ENCODE measurements at places on chromosomes 16 and 17.

DNA sequence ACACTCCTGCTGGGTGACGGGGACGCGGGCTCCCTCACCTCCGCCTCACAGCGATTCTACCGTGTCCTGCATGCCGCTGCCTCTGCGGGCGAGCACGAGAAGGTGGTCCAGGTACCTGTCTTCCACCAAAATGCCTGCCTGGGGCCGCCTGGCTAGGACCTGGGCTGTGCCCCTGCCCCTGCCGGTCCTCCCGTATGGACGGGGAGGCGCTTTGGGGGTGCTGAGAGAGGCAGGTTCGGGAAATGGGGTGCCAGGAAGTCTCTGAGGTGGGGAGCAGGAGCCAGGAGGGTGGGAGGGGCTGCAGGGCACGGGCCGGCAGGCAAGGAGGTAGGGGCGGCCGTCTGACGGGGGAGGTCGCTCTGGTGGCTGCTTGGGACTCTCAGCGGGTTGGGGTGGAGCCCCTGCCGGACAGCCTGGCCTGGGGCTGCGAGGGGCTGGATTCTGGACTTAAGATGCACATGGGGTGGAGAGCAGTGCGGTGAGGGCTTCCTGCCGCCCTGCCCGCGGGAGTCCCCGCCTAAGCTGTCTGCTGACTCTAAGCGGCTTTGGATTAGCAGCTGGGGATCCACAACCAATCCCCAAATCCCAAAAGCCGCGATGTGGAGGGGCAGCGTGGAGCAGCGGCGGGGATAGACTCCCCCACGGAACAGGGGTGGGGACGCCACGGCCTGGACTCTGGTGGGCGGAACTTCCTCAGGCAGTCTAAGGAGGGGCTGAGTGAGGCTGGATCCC lies 5.8 kb downstream of the CHTF18 start:
- no peak for DNase-seq

DNA sequence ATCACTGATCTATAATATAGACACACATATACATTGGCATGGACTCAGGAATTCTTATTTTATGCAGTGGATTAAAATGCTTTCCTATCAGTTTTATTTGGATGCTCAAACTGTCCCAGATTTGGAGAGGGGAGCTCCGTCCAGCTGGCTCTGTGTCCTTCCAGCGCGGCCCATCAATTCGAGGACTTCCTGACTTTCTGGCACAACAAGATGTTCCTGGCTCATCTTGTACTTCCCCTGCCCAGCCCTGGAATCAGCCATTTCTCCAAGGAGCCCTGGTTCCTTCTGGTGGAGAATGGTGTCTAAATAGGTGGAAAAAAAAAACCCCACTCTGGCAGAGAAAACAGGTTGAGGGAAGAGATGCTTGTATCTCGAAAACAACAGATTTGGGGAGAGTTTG lies 94.5 kb downstream of the CRISPLD2 start:
- DNase-seq = no peak

DNA sequence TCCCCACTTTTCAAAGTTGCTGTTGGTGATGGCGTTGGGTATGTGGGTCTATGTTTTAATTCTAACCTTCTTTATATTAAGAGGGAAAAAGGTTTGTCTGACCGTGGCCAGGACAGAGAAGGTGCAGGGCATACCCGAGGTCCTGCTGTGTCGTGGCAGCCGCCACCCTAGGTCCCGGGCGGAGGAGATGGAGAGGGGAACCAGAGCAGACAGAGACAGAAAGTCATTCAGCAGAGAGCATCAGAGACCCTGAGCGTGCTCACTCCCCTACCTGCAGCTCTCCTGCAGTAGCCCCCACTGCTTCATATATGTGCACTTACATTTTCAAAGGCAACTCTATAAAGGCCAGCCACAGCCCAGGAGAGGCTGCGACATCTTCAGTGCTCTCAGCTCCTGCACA lies 327.2 kb upstream of the TNRC6C start:
- no peak for DNase-seq

DNA sequence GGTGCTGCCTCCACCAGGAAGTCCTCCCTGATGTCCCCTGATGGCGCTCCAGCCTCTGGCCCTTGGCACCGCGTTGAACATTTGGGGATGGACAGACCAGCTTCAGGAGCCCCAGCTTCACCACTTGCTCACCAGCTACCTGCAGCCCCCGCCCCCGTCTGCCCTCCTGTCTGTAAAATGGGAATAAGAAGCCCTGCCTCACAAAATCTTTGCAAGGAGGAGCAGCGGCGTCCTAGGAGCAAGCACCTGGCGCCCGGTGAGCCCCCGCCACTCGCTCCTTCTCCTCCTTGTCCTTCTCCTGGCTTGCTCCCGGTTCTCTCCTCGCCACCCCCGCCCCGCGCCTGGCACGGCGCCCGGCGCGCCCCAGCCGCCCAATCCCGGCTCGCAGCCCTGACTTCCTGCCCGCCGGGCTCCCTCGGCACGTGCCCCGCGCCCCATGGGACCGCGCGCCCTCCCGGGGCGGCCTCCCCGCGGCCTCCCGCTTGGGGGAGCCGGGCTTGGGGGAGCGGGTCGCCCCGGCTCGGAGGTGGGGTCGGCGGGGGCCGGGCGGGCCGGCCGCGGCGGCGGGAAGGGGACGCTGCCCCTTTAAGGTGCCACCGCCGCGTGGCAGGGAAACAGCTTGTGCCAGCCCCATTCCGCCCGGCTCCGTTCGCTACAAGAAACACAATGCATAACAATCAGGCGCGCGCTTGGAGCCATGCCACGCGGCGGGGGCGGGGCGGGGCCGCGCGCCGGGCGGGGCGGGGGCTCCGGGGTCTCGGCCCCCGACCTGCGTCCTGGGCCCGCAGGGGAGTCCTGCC lies 9.1 kb upstream of the PPP1R1B start:
- DNase-seq = peak; percentile 20

GRCh38 chr16:86614699-86615098 lies 36.4 kb downstream of the FOXL1 start:
- DNase-seq = no peak

- no peak for DNase-seq
Observed at GRCh38 chr16:19210280-19210924, 42.4 kb downstream of the SYT17 start.

- no peak for DNase-seq
Observed at GRCh38 chr16:68636818-68637217, 8.3 kb upstream of the CDH3 start.

- no peak for DNase-seq
Observed at GRCh38 chr16:87375426-87376135, 8.0 kb downstream of the FBXO31 start.

DNA sequence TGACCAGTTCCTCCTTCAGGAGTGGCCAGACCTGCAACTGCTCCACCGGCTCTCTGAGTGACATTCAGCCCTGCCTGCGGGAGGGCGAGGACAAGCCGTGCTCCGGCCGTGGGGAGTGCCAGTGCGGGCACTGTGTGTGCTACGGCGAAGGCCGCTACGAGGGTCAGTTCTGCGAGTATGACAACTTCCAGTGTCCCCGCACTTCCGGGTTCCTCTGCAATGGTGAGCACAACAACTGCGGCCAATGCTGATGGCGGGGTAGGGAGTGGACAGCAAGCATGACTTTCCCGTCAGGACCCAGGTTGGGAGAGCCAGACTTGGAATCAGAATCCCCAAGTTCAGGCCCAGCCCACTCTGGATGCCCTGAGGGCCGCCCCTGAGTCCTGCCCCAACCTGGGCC lies 12.2 kb downstream of the ITGB4 start:
- DNase-seq = no peak

GRCh38 chr16:72837846-72838585 lies 209.9 kb downstream of the ZFHX3 start:
- no peak for DNase-seq

- no peak for DNase-seq
Observed at GRCh38 chr17:6164996-6165395, 94.8 kb downstream of the WSCD1 start.

DNA sequence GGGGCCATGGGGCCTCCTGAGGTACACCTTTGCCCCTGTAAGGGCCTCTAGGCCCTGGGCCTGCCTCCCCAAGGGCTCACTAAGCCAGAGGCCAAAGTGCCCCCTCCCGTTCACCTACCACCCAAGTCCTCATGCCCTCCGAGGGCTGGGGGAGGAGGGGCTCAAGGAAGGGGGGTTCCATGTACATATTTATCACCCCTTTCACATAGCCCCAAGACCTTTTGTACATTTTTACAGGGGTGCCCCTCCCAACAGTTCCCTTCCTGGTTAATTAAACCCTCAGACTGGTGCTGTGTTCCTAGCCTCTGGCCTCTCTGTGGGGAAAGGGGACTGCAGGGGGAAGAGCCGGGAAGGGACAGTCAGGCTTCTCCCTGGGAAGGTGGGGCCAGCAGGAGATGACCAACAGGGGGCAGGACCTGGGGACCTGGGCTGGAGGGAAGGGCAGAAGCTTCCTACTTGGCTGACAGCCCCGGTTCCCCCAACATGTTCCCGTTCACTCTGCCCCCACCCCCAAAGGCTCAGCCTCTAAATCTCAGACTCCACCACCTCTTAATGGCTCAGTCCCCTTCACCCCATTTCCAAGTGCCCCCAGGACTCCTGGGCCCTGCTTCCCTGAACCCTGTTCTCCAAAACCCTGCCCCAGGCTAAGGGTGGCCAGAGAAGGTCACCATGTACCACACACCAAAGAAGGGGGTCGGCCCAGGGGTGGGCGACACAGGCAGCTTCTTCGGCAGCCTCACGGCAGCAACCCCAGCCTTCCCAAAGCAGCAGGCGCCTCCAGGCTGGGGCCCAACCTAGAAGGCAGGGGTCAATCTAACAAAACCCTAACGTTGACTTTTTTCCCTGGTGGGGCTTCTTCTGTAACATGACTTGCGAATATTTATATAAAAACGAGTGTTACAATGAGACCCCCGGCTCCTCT lies 11.9 kb downstream of the FBRS start:
- DNase-seq = no peak

DNA sequence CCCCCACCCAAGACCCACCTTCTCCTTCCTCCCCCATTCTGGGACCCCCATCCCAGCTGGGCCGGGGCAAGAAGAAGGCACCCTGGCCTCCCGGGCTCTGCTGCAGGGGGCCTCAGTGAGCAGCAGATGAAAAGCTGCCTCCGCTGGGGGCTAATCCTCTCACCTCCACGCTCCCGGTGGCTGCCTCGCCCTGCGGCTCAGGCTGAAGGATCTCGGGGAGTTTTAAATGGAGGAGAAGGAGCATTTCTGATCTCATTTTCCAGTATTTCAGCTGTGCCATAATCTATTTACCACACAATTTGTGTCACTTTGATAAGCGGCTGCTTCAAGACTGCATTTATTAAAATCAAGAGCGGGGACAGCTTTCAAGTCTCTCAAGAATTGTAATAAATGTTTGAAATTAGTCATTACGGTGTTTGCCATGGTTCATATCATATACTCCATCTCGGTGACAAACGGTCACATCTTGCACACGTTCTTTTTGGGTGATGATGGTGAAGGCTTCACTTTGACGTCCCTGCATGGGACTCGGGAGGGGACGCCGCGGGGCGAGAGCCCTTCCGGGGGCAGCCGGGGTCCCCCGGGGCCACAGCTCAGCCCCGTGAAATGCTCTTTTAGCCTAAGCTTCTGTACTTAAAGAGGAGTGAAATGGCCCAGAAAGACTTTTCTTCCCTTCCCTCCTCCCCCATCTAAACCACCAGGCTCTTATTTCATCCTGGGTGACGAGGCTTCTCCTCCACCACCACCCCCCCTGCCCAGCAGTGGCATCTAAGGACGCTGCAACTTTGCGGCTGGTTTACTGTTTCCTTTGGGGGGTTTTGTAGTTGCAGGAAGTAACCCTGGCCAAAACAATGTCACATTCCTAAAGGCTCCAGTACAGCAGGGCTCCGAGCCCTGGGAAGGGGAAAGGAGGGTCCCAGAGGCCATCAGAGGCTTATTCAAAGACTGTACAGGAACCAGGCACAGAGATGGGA lies 313.1 kb upstream of the TNRC6C start:
- peak; percentile 57 for DNase-seq

DNA sequence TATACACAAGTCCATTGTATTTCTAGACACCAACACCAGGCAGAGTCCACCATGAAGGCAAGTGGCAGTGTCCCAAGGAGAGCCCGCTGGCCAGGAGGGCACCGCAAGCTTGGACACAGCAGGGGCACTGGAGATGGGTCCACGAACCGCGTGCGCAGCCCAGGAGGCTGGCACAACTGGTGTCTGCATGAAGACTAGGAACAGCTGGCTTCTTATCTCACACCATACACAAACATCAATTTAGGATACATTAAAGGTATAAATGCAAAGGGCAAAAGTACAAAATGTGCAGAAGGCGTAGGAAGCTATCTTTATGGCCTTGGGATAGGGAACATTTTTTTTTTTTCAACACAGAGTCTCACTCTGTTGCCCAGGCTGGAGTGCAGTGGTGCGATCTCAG lies 52.4 kb downstream of the ANKRD11 start:
- no peak for DNase-seq

DNA sequence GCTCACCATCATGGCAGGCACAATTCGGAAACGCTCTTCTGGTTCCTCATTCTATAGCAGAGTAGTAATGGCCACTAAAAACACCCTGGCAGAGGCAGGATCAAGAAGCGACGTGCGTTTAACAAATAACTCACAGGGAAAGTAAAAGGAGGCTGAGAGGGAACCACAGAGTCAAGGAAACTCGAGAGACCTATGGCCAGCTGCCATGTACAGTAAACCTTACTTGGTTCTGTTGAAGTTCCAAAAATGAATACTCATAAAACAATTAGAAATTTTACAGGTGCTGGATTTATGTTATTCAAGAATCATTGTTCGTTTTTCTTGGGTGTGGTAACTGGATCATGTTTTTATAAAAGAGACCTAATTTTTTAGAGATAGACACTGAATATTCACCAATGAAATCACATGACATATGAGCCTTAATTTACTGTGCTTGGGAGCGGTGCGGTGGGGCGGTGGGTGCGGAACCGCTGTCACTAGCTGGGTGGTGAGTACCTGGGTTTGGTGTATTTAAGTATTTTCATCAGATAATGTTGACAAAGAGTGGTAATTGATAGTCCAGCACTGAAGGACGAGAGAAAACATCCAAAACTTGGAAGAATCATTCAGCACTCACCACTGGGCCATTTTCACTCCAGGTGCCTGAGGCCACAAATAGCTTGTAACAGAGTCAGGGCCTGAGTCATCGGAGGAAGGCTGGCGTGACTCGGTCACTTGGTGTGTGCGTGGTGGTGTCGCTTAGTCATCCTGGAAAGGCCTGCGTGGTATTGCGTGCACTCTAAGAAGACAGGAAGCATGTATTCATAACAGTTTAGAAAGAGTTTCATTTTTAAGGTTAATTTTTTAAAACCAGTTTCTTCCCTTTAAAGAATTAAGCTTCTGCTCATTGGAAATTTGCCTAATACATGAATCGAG lies 135.4 kb upstream of the CHMP6 start:
- DNase-seq = peak; percentile 30

GRCh38 chr17:265718-266117 lies 84.3 kb upstream of the DOC2B start:
- no peak for DNase-seq

DNA sequence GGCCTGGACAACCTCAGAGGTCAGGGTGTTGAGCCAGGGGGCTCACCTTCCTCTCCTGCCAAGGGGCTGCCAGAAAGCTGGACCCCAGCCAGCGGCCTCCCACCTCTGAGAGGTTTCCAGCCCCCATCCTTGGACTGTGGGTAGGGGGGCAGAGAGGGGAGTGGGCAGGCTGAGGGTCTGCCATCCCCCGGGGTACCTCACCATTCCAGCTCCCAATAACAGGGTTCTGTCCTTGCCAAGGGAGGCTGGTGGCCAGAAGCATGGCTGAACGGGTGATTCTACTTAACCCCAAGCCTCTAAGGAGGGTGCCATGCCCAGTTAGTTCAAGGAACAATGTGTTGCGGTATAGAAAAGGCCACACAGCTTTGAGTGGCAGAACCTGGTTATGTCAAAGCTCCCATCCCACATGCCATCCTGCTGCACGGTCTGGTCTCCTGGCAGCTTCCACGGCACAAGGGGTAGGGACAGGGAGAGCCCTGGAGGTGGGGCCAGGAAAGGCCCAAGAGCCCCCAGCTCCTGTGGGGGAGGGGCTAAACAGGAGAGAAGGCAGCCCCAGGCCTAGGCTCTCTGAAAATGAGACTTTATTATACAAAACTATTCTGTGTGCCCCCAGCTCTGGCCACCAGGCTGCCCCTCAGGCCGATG lies 19.8 kb downstream of the B9D1 start:
- no peak for DNase-seq
